HCEC 1CT (cell line): ENCODE measurements at places on chromosomes 3 and 15.

DNA sequence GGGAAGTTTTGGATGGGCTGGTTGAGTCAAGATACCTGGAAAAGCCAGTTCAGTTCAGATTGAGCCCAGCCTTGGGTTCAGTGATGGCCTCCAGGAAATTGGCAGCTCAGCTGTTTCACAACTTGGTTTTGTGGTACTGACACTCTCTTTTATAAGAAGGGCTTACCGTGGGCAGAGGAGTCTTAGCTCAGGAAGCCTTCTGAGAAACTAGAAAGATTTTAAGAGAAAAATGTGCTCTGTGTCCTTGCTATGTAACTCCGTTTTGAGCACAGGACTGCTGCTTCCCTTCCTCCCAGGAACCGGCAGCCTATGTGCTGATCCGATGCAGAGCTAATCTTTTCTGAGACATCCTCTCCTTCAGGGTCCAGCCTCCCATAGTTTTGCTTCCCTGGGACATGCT, 46.6 kb upstream of the RASGRP1 start:
- no peak for DNase-seq

- peak; percentile 39 for DNase-seq
Measured at GRCh38 chr15:60326824-60327654, 70.7 kb downstream of the ANXA2 start.

DNA sequence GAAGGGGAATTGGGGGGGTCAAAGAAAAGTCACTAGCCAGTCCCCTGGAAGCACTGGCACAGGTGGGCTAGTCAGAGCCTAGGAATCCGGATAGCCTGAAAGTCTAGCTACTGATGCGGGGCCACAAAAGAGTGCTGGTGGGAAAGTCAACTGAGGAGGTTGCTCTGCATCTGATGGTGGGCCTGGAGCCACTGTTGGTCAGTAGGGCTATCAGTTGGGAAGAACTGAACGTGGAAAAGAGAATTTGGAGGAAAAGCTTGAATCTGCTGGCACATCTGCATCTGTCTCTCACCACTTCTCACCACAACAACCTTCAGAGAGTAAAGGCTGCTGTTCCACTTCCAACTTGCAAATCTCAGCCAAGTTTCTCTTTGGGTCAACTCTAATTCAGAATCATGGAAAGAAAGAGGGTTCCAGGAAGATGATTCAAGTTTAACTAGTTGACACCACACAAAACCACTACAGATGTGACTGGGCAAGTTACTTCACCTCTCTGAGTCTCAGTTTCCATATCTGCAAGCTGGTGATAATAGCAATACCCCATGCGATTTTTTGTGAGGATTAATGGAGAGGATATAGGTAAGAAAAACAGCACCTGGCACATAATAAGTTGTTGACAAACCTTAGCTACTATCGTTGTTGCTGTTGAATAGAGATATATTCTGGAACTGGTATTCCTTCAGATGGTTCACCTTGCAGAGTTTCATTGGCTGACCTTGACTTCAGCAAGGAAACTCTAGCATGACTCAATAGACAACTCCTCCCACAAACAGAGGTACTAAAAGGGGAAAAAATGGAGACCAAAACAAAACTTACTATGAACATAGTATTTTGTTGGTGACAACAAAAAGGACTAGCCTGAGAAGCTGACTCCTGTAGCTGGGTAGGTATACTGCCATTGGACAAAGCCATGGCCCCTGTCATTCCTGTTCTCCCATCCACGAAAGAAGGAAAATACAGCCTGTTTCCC, 280.2 kb upstream of the STT3B start:
- DNase-seq = no peak

GRCh38 chr3:167110901-167111300, 269.2 kb downstream of the ZBBX start:
- DNase-seq = no peak

DNA sequence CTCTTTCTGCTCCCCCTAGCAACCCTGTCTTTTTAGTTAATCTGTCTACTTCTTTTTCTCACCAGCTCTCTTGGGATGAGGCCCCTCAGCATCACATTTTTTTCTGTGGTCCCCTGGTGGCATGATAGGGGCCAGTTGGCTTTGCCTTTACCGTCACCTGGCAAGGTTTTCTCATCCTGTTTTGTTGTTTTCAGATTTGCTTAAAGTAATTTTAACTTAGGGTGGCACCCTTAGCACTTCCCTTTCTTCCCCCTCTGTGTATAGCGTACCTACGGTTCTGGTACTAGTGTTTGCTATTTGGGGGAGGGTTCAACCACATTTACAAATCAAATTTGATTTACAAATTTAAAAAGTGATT, 35.6 kb downstream of the PDCD6IP start:
- no peak for DNase-seq

GRCh38 chr15:83170474-83171165, 37.0 kb downstream of the HDGFL3 start:
- peak; percentile 64 for DNase-seq

- DNase-seq = no peak
Measured at GRCh38 chr3:194976874-194977273, 291.2 kb downstream of the FAM43A start.

DNA sequence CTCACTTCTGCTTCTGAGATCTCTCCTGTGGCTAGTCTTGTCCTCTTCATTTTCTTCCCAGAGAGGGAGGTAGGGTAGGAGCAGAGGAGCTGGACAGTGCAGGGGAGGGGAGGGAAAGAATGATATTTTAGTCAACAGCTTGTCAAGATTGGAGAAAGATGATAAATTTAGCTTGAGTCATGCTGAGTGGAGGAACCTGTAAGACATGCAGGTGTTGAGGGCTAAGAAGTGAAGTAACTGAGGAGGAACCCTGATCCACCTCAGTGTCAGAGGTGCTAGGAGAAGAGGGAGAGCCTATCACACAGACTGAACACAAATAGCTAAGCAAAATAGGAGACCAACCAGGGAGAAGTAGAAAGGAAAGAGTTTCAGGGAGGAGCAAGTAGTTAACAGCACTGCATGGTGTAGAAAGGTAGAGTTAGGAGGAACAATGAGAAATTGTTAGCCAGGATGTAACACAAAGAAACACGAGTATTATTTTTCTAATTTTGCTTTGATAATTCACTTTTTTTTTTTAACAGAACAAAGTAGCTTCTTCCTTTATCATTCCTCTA, 108.2 kb upstream of the CHRM5 start:
- DNase-seq = no peak

- DNase-seq = no peak
Measured at GRCh38 chr15:92625251-92625980, 30.2 kb downstream of the FAM174B start.
